ENCODE measurements at places on chromosomes 4 and X.

GRCh38 chrX:18042776-18043175 lies 177.9 kb downstream of the BEND2 start:
- H3K4me1 ChIP-seq: no peaks in the 10 kb centered on the region
- no peak overlapping the region for H3K4me3 ChIP-seq
- no peak for DNase-seq
- no peak overlapping the region for H3K27ac ChIP-seq
- no peaks in the 10 kb centered on the region for H3K27me3 ChIP-seq
- no peaks in the 10 kb centered on the region for H3K36me3 ChIP-seq

DNA sequence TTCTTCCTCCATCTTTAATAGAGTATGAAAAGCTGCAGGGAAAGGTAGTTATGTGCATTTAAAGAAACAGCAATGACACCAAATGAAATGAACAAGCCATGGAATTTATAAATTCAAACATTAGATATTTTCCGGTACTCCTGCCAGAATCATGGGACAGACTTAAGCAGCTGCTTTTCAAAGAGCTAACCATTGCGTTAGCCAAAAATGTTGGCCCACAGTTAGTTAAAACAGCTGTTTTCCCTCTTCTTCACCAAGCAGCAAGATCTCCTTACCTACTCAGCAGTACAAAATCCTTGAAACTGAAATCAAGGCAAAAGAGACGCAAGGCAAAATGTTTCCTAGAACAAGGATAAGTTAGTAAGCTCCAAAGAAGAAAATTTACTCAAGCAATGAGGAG lies 64.0 kb downstream of the MANBA start:
- H3K4me3 ChIP-seq: no peak overlapping the region
- no peaks in the 10 kb centered on the region for H3K4me1 ChIP-seq
- no peak for DNase-seq

GRCh38 chrX:51878056-51878455 lies 15.4 kb upstream of the MAGED1 start:
- no peak overlapping the region for H3K27ac ChIP-seq
- no peaks in the 10 kb centered on the region for H3K27me3 ChIP-seq
- no peaks in the 10 kb centered on the region for H3K36me3 ChIP-seq

- DNase-seq: peak; percentile 37
- H3K27me3 ChIP-seq: no peaks in the 10 kb centered on the region
- no peak overlapping the region for H3K4me3 ChIP-seq
- no peak overlapping the region for H3K27ac ChIP-seq
Observed at GRCh38 chrX:1403228-1403627, 11.3 kb upstream of the SLC25A6 start.

GRCh38 chr4:124018383-124019317 lies 622.1 kb downstream of the SPRY1 start:
- H3K27ac ChIP-seq: no peak overlapping the region
- no peak for DNase-seq
- H3K4me3 ChIP-seq: no peak overlapping the region
- no peaks in the 10 kb centered on the region for H3K36me3 ChIP-seq
- H3K27me3 ChIP-seq: no peaks in the 10 kb centered on the region
- no peaks in the 10 kb centered on the region for H3K4me1 ChIP-seq

DNA sequence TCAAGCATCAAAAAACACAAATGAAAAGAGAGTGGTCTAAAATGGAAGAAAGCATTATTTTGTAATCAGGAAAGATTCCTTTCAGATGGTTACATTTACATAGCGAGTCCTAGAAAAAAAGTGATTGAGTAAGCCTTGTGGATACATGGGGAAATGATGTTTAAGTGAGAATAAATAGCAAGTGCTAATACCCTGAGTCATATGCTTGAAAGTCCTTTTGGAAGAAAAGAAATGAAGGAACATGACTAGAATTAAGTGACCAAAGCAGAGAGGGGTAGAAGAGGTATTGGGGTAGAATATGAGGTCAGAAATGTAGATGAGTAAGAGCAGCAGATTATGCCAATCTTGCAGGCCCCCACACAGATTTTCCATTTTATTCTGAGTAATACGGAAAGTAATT lies 814.8 kb upstream of the GRID2 start:
- no peak overlapping the region for H3K27ac ChIP-seq
- no peaks in the 10 kb centered on the region for H3K27me3 ChIP-seq
- H3K4me1 ChIP-seq: no peaks in the 10 kb centered on the region
- H3K36me3 ChIP-seq: no peaks in the 10 kb centered on the region
- no peak for DNase-seq
- no peak overlapping the region for H3K4me3 ChIP-seq

GRCh38 chr4:40550196-40550595 lies 79.5 kb downstream of the RBM47 start:
- no peak overlapping the region for H3K4me3 ChIP-seq
- H3K27ac ChIP-seq: no peak overlapping the region
- H3K4me1 ChIP-seq: no peaks in the 10 kb centered on the region
- H3K36me3 ChIP-seq: no peaks in the 10 kb centered on the region

DNA sequence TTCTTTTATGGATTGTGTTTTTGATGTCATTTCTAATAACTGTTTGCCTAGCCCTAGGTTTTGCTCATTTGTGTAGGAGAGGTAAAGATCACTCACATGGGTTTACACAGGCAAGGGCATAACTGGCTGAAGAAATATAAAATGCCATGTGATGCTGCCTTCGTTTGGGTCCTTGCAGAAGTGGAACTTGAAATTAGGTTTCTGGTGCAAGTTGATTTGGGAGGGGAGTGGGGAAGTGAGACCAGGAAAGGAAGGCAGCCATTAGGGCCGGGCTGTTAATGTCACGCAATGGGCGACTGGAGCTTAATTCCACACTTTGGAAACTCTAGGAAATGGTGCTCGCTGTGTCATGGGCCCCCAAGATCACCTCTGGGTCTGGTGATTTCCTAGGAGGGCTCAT lies 14.5 kb downstream of the CLCN4 start:
- no peak overlapping the region for H3K27ac ChIP-seq
- H3K4me1 ChIP-seq: no peaks in the 10 kb centered on the region
- no peaks in the 10 kb centered on the region for H3K27me3 ChIP-seq
- no peaks in the 10 kb centered on the region for H3K36me3 ChIP-seq
- DNase-seq: no peak

DNA sequence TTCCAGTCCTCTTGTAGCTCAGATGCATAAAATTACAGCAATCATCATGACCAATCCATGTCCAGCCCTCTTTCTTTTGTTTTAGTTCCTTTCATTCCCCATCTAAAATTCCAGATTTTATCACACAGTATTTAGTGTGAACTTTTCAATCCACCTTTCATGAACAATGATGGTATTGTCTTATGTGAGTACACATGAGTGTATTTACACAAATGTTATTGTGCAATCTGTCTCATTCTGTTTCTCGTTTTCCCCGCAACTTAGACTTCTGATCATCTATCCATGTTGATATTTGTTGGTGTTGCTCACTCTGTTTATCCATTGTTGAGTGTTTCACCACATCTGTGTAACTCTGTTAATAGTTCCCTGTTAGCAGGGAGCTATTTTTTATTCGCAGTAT lies 9.4 kb upstream of the RASGEF1B start:
- no peaks in the 10 kb centered on the region for H3K4me1 ChIP-seq
- H3K4me3 ChIP-seq: no peak overlapping the region
- H3K36me3 ChIP-seq: no peaks in the 10 kb centered on the region
- no peaks in the 10 kb centered on the region for H3K27me3 ChIP-seq
- H3K27ac ChIP-seq: no peak overlapping the region

GRCh38 chr4:6200011-6200921 lies at the start of gene JAKMIP1:
Gene JAKMIP1, minus strand, starts transcription at chr4:6200549. Its CDS starts 87,699 bp downstream, at chr4:6112850.
- H3K36me3 ChIP-seq: no peaks in the 10 kb centered on the region
- no peak within 1 kb of the TSS for H3K4me3 ChIP-seq
- DNase-seq: peak; percentile 83
- no peak within 1 kb of the TSS for H3K27ac ChIP-seq
- H3K27me3 ChIP-seq: no peaks in the 10 kb centered on the region
- no peaks in the 10 kb centered on the region for H3K4me1 ChIP-seq

DNA sequence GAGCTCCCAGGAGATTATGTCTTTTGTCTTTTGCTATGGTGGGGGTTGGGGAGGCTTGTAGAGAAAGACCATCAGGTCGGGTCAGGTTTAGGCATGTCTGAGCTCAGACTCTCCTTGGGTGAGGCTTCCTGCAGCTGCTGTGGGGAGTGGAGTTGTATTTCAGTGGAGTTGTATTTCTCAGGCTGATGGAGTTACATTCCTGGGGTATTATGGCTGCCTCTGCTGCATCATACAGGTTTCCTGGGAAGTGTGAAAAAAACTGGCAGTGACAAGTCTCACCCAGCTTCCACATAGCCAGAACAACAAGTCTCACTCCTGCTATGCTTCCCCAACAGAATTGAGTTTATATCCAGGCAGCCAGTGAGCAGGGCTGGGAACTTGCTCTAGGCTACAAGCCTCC lies 119.3 kb downstream of the VSIG4 start:
- no peaks in the 10 kb centered on the region for H3K36me3 ChIP-seq
- no peak overlapping the region for H3K27ac ChIP-seq
- no peaks in the 10 kb centered on the region for H3K4me1 ChIP-seq
- H3K4me3 ChIP-seq: no peak overlapping the region

DNA sequence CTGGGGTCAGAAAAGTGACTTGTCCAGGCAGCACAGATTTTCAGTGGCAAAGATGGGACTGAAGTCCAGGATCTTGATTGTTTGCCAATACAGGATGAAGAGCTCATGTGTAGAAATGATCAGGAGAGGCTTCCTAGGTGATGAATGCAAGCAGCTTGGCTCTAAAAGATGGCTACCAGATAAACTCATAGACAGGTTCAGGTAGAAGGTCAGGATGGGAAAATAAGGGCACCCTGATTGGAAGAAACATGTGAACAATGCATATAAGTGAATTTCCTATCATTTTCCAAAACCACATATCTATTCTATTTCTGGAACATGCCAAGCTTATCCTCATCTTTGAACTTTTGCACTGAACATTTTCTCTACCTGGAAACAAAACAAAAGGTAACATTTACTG lies 87.7 kb downstream of the FAM13A start:
- H3K27ac ChIP-seq: no peak overlapping the region
- DNase-seq: no peak

- H3K36me3 ChIP-seq: no peaks in the 10 kb centered on the region
- no peaks in the 10 kb centered on the region for H3K27me3 ChIP-seq
- H3K4me3 ChIP-seq: no peak overlapping the region
- no peak overlapping the region for H3K27ac ChIP-seq
- no peaks in the 10 kb centered on the region for H3K4me1 ChIP-seq
- no peak for DNase-seq
Observed at GRCh38 chrX:10152086-10152485, 4.7 kb upstream of the CLCN4 start.

DNA sequence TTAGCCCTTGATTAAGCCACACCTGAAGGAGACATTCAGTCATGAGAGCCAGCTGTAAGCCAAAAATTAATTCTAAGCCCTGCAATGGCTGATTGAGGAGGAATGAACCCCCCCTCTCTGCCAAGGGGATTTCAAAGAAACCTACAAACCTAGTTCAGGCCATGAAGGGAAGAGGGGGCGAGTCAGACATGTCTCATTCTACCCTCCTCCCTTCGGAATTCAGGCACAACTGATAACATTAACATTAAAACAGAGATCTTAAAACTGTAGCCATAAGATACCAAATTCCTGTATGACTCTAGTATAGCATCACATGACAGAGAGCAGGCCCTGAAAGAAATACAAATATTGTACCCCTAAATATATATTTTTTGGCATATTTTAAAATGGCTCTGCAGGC lies 40.4 kb upstream of the AFAP1 start:
- H3K4me3 ChIP-seq: no peak overlapping the region
- H3K36me3 ChIP-seq: no peaks in the 10 kb centered on the region
- DNase-seq: no peak
- no peaks in the 10 kb centered on the region for H3K4me1 ChIP-seq

GRCh38 chr4:1572964-1573720 lies 111.0 kb downstream of the FAM53A start:
- H3K27ac ChIP-seq: no peak overlapping the region
- H3K36me3 ChIP-seq: no peaks in the 10 kb centered on the region
- DNase-seq: peak; percentile 8
- H3K4me3 ChIP-seq: no peak overlapping the region

DNA sequence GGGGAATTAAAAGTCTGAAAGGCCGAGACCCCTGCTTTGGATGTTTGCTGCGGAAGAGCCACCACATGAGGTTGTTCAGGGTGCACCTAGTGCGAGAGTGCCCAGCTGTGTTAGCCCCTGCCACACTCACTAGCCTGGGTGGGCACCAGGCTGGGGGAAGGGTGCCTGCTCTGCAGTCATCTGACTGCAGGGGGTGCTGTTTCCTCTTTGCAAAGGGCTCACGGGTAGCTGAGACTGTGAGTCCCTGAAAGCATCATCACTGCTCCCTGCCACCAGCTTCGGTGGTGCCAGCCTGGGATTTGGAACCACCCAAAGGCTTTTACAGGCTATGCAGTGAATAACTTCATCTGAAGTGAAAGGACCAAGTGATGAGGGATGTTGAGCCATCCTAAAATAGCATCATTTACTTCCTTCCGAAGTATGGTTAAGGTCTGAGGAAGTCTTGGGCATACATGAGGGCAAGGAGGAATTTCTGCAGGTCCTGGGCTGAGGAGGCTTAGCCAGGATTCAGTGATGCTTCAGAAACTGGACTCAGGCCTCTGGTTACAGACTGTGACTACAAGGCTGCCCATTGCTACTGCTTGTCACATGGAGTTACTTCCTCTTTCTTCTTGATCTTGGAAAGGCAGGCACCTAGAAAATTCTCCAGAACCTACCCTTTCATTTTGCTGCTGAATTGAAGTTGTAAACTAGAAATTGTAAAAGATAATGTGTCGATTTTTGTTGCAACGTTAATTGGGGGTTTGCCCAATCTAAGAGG lies 293.2 kb upstream of the PRPS2 start:
- no peak overlapping the region for H3K4me3 ChIP-seq
- no peaks in the 10 kb centered on the region for H3K36me3 ChIP-seq
- no peaks in the 10 kb centered on the region for H3K4me1 ChIP-seq
- H3K27me3 ChIP-seq: no peaks in the 10 kb centered on the region

DNA sequence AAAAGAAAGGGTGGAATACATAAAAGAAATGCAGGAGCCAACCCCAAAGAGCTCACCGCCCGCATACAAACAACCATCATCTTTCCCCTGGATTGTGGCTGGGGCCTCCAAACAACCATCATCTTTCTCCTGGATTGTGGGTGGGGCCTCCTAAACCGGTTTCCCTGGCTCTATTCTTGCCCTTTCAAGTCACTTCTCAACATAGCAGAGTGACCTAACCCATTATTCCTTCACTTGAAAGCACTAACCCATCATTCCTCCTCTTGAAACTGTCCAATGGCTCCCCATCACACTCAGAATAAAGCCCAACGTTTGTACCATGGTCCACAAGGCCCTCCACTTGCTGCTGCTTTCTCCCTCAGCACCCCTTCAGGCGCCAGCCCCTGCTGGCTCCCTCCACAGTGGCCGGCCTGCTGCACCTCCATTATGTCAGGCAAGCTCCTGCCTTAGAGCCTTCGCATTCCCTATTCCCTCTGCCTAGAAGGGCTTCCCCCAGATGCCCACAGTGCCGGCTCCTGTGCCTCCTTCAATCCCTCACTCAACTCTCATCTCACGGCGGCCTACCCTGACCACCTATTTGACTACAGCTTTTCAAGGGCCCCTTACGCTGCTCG lies 24.1 kb downstream of the SMIM43 start:
- no peaks in the 10 kb centered on the region for H3K27me3 ChIP-seq
- no peak overlapping the region for H3K27ac ChIP-seq
- no peak overlapping the region for H3K4me3 ChIP-seq
- H3K36me3 ChIP-seq: no peaks in the 10 kb centered on the region
- DNase-seq: no peak

Measured in aorta (tissue), 5 donors.